ENCODE measurements at places on chromosomes 12 and 14.

- no peak for DNase-seq
Observed at GRCh38 chr12:48690990-48691389, 9.0 kb upstream of the KANSL2 start.

DNA sequence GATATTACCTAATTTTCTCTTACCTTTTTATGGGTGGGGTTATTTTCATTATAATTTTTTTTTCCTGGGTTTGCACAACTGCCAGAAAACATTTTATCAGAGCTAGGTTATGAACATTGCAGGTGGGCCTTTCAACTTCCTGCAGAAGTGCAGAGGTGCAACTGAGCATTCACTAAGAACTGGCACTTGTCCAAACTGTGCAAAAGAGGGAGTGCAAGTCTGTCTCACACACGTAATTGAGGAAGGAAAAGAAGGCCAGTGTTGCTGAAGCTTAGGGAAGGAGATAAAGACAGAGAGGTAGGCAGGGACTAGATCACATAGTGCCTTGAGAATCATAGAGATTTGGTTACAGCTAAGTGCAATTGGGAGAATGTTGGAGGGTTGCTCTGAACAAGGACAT lies 14.1 kb upstream of the AMN1 start:
- DNase-seq, result no peak

- DNase-seq, result no peak
Observed at GRCh38 chr14:81681541-81681940, 147.9 kb upstream of the SEL1L start.

DNA sequence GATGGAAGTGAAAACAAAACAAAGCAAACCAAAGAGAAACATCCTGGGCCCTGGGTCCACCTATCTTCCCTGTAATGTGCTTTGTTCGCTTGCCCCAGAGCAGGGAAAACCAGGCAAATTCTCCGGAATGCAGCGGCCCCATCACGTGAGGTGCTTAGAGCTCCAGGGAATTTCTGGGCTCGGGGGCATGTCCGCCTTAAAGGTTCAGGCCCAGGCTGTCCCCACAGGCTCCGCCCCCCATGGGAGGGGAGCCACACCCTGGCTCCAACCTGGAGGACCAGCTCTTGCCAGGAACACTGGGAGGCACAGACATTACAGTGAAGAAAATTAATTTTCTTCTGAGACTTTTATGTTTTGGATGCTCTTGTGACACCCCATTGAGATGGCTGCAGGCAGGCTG lies 69.9 kb downstream of the RBM19 start:
- no peak for DNase-seq

- no peak for DNase-seq
Observed at GRCh38 chr12:110641521-110641920, 27.6 kb downstream of the TCTN1 start.

DNA sequence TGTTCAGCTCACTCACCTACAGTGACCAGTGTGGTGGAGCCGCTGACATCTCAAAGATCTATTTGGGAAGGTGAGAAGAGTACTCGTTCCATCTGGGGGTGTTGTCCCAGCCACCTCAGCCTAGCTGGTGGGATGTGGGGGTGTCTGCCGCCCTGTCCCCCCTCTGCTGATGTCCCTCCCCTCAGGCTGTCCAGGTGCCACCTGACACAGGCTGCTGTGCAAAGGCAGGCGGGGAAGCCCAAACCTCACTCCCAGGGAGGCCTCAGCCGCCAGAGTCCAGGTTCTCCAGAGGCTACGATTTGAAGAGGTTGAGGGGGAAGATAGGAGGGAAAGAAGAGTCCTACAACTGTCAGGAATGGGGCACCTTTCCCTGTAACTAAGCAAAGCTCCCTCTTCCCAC lies 51.3 kb upstream of the FKBP4 start:
- no peak for DNase-seq

- no peak for DNase-seq
Observed at GRCh38 chr12:82818271-82819035, 131.7 kb downstream of the TMTC2 start.
